ENCODE measurements at places on chromosomes 4 and X.

DNA sequence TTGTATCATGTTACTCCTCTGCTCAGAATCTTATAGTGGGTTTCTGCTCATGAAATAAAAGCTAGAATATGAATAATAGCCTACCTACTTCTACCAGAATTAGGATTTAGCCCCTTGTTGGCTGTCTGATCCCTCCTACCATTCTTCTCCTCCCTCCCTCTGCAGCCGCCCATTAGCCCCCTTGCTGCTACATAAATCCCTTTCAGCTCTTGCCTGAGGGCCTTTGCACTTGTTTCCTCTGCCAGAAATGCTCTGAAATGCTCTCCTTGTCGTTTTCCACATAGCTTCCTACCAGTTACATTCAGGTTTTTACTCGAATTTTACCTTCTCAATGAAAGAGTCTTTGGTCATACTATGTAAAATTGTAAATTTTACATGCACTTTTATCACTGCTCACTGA is 159.2 kb downstream of the ADGRL3 start:
- DNase-seq, result no peak

GRCh38 chr4:19575924-19576323 is 675.8 kb upstream of the SLIT2 start:
- no peak for DNase-seq

GRCh38 chrX:50751091-50751490 is 62.9 kb downstream of the SHROOM4 start:
- DNase-seq, result no peak

GRCh38 chr4:175946472-175947116 is 119.0 kb upstream of the WDR17 start:
- no peak for DNase-seq

DNA sequence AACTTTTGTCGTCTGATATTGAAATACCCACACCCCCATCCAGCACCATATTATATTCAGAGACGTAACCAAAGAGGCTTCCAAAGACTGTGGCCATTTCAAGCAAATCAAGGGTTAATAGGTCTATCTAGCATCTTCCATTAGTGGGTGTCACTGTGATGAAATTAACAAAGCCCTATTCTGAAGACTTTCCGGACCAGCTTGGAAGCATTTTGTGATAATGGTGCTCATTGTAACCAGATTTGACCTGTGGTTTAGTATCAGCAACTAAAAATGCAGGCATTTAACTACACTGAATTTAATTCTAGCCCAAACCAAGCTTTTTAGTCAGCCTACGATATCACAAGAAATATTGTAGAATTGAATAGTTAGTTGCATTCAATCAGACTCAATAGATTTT is 309.7 kb upstream of the TENM3 start:
- no peak for DNase-seq

- DNase-seq, result peak; percentile 86
These were observed 40.6 kb downstream of the GABRB1 start for GRCh38 chr4:47071901-47072341.

DNA sequence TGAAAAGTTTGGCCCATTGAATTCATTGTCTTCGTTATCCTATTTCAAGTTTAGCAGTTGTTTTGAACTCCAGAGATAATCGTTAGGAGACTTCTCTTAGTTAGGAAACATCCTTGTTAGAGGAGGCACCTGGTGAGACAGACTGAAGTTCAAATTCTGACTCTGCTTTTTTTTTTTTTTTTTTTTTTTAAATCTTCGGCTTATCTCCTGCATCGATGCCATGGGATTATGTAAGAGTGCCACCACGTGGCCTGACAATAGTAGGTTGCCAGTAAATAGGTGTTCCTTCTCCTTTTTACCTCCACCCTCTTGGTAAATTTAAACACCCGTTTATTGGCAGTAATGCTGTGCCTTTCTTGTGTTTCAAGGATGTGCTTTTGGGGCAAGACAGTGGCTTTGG is 149.3 kb downstream of the SOWAHB start:
- DNase-seq, result peak; percentile 41

Data from IMR-90 (cell line).